Activated CD4-positive, alpha-beta memory T cell treated with anti-CD3 and anti-CD28 coated beads for 36 hours (primary cell): ENCODE measurements at places on chromosomes 16 and 17. TPM values are rescaled to one million over a fixed set of nuclear protein-coding genes. Genes with fewer than 3 reads are reported as not detected.

The TCAP gene
- 0.90 TPM for total RNA-seq

DNA sequence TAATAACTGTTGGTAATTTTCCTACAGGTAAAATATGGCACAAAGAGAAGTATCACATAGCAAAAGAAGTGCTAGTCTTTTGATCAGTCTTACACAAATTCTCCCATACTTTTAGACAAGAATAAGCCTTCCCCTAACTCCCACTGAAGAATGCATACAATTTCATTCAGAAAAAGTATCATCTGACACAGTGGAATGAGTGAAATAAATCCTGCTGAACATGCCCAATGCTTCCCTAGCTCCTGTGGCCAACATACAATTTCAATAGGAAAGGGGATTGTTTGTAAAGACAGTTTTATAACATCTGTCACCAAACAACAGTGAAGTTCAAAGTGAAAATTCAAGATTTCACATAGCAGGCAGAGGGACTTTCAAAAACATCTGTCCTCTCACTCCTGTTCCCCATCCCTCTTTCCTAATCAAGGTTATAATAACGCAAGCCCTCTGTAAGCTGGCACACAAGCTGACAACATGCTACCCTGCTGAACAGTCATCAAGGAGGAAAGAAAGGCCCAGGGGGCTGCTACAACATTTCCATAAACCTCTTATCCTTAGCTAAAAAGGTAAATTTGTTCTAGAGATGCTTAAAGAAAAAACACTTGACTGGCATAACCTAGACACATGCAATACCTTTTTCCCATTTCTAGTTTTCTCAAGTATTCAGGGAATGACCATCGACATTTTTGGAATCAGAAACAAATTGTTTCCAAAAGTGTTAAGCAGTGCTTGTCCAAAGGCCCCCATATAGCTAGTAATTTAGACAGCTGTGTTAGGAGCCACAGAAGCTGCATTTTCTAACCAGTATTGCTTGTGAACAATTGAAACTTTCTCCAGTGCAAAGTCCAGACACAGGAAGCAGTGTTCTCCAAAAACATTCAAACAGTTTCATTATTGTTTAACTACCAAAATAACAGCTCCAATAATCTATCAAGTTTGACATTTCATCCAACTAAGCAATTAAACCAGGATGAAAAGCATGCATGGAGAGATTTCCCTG is 11.5 kb upstream of the RFFL start:
- no peak for DNase-seq

- DNase-seq: peak; percentile 52
Measured at GRCh38 chr16:78503602-78504001, 404.1 kb downstream of the WWOX start.

GRCh38 chr16:72840631-72841381 is 207.1 kb downstream of the ZFHX3 start:
- no peak for DNase-seq

DNA sequence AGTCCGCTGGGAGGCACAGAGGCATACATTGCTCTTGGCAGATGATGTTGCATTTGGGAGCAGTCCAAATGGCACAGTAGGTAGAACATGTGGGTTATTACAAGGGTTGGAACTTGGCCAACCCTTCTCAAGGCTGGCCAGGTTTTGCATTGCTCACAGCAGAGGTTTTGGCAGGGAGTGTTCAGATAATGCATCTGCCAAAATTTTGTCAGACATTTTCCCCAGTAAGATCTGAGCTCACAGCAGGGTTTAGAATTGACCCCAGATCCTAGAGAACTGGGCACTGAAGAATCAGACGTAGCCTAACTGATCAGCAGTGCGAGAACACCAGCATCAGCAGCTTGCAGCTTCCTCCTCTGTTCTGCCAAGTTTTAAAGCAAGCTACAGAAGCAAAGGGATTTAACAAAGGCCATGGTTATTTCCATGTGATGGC is 468.8 kb upstream of the KIF2B start:
- no peak for DNase-seq

The TMEM100 gene
- not detected for total RNA-seq

GRCh38 chr16:50602531-50603205 is 54.5 kb downstream of the NKD1 start:
- peak; percentile 33 for DNase-seq

DNA sequence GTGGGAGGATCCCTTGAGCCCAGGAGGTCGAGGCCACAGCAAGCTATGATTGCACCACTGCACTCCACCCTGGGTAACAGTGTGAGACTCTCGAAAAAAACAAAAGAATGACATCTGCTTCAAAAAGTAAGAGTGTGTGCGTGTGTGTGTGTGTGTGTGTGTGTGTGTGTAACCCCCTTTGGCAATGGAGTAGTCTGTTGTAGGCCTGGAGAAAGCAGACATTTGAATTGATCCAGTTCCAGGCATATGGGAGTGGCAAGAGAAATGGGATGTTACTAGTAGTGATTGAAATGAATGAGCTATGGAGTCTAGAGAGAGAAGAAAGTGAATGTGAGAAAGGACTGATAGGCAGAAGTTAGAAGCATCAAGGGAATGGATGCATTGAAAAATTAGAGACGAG is 9.9 kb downstream of the CASC3 start:
- no peak for DNase-seq

- no peak for DNase-seq
Measured at GRCh38 chr17:2718150-2718938, 6.8 kb upstream of the CLUH start.
